ENCODE measurements at places on chromosomes 6 and 20. TPM values are rescaled to one million over a fixed set of nuclear protein-coding genes. Genes with fewer than 3 reads are reported as not detected.

The BNIP5 gene
- total RNA-seq, result not detected

The ALDH5A1 gene
- 1.6 TPM for total RNA-seq

The C20orf204 gene
- total RNA-seq, result 0.74 TPM

The CLDN20 gene
- total RNA-seq, result 0.14 TPM

The SLC35D3 gene
- not detected for total RNA-seq

The METTL24 gene
- total RNA-seq, result not detected

The C20orf202 gene
- 0.05 TPM for total RNA-seq

The TNF gene
- 0.23 TPM for total RNA-seq

The RFX6 gene
- total RNA-seq, result not detected

The NHLRC1 gene
- 1.8 TPM for total RNA-seq

The CCN2 gene
- total RNA-seq, result 16.1 TPM

The NRSN1 gene
- total RNA-seq, result not detected

The BTNL2 gene
- total RNA-seq, result not detected

The LZTS3 gene
- total RNA-seq, result 4.8 TPM

The ASIP gene
- not detected for total RNA-seq

The TSBP1 gene
- total RNA-seq, result not detected

The RBBP8NL gene
- total RNA-seq, result 4.2 TPM

The ZC2HC1B gene
- 1.3 TPM for total RNA-seq

The LY6G5C gene
- total RNA-seq, result 0.79 TPM

The CCM2L gene
- total RNA-seq, result not detected

The SLC12A5 gene
- 0.56 TPM for total RNA-seq

The SLC13A3 gene
- 3.2 TPM for total RNA-seq

The CTSZ gene
- total RNA-seq, result 57.8 TPM

The PSMB1 gene
- 327 TPM for total RNA-seq

The EYA2 gene
- 12.9 TPM for total RNA-seq

The NT5E gene
- total RNA-seq, result 50.2 TPM

The GNAS-AS1 gene
- 0.42 TPM for total RNA-seq

The EFCAB8 gene
- total RNA-seq, result not detected

The NKAIN4 gene
- total RNA-seq, result not detected

The ARHGAP18 gene
- 5.6 TPM for total RNA-seq

The RIMS1 gene
- total RNA-seq, result 0.35 TPM

The ITPR3 gene
- 67.6 TPM for total RNA-seq

The SCUBE3 gene
- 0.21 TPM for total RNA-seq

The CCR6 gene
- total RNA-seq, result not detected

The DEFB132 gene
- not detected for total RNA-seq

The ARFGAP1 gene
- 44.6 TPM for total RNA-seq

The KIF13A gene
- 39.0 TPM for total RNA-seq

The CLVS2 gene
- 0.14 TPM for total RNA-seq

The STMND1 gene
- total RNA-seq, result not detected

The ABRACL gene
- total RNA-seq, result 78.3 TPM

The UST gene
- total RNA-seq, result 6.6 TPM

The RAET1L gene
- total RNA-seq, result 27.2 TPM

The OLIG3 gene
- not detected for total RNA-seq

The KCNK16 gene
- total RNA-seq, result not detected

The UFL1 gene
- 24.4 TPM for total RNA-seq

The HSD17B8 gene
- 28.8 TPM for total RNA-seq

The ZSCAN31 gene
- 5.0 TPM for total RNA-seq

The ULBP1 gene
- total RNA-seq, result 0.05 TPM

The VSTM2L gene
- 23.7 TPM for total RNA-seq

The BLOC1S5 gene
- total RNA-seq, result 8.7 TPM

The CD109 gene
- 80.5 TPM for total RNA-seq

The SCGN gene
- total RNA-seq, result not detected

The PACSIN1 gene
- total RNA-seq, result not detected

The LY6G6C gene
- 1.5 TPM for total RNA-seq

The CALHM4 gene
- total RNA-seq, result not detected

The SLC26A8 gene
- total RNA-seq, result not detected

The DAAM2 gene
- total RNA-seq, result 1.9 TPM

The TXLNB gene
- total RNA-seq, result not detected

The DOK5 gene
- not detected for total RNA-seq

All from airway epithelial cell (primary cell).